ENCODE measurements at places on chromosomes 7 and 10.
A peak's percentile ranks its signal among the peaks of the same experiment; 100 is the strongest.

GRCh38 chr10:77180794-77181193 is 456.8 kb downstream of the KCNMA1 start:
- no peak for DNase-seq

GRCh38 chr10:110803830-110804338 is 67.8 kb upstream of the PDCD4 start:
- DNase-seq: peak; percentile 68

GRCh38 chr10:33698033-33698432 is 363.6 kb upstream of the NRP1 start:
- DNase-seq: no peak

DNA sequence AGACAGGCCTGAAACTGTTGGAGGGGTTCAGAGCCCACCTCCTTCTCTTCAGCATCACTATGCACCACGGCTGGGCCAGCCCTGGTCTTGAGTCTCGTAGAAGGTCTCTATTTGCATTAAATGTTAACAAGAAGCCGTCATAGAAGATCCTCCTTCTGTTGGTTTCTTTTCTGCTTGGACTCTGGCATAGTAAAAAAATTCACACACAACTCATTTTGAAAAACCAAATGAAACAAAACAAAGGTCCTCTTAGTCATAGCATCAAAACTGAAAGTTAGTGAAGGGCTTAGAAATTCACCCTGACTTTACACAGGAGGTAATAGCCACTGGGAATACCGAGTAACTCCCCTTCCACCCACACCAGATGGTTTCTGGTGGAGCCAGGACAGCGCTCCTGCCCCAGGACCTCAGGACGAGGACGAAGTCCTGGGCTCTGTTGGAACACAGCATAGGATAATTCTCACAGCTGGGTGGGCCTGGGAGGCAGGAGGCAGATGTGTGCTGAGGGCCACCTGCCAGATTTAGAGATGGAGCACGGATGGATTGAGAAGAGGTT is 248.4 kb upstream of the KLF6 start:
- no peak for DNase-seq

GRCh38 chr10:59865101-59865500 is 41.3 kb downstream of the CCDC6 start:
- no peak for DNase-seq

GRCh38 chr7:47327698-47328391 is 254.1 kb downstream of the TNS3 start:
- no peak for DNase-seq

DNA sequence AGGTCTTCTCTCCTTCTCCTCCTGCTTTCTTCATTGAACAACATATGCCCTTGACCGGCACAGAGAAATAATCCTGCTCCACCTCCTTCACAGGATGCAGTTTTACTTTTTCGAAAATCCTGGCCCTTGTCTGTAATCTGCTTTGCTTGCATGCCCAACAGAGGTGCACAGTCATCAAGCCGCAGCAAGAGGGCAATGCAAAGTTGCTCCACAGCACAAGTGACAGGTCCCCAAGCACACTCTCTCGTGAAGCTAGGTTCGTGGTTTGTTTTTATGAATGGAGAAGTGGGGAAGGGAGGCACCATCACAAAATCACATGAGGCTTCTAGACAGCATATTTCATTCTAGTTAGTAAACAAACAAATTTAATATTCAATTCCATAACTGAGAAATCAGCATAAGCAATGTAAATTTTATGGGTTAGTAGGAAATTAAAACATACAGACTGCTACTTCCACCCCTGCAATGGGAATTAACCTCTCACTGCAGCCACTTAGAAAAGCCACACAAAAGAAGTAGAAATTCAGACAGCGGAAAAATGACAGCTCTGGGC is 178.8 kb downstream of the TPK1 start:
- no peak for DNase-seq

- DNase-seq: no peak
These were observed 872 bp upstream of the HMX2 start for GRCh38 chr10:123146894-123147634.

DNA sequence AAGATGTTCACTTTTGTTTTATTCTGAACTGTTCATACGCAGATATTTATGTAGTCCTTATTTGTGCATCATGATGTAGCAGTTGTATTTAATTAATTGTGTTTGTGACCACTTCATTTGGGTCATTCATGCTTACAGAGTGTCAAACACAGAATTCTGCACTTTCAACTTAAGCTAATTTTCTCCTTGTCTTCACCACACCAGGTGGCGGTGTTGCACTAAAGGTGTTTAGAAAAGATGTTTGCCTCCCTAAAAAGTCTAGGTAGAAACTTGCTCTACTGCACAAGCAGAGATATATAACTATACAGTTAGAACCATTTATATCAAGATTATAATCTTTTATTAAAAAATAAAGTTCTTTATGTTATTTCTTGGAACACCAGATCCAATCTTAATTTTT is 1.3 kb upstream of the TAS2R38 start:
- no peak for DNase-seq

DNA sequence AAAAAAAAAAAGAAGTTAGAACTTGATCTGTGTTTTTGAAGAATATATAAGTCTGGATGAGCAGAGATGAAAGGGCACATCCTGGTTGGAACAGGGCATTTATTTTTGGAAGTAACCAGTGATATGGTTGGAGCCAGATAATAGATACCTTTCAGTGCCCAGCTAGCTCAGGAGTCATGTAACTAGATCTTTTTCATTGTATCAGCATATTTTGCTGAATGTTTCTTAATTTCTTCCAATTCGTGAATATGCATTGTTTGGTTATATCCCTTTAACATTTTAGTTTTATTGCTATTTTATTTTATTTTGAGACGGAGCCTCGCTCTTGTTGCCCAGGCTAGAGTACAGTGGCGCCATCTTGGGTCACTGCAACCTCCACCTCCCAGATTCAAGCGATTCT is 81.8 kb downstream of the LCOR start:
- no peak for DNase-seq
